ENCODE measurements at places on chromosomes 4 and X.

DNA sequence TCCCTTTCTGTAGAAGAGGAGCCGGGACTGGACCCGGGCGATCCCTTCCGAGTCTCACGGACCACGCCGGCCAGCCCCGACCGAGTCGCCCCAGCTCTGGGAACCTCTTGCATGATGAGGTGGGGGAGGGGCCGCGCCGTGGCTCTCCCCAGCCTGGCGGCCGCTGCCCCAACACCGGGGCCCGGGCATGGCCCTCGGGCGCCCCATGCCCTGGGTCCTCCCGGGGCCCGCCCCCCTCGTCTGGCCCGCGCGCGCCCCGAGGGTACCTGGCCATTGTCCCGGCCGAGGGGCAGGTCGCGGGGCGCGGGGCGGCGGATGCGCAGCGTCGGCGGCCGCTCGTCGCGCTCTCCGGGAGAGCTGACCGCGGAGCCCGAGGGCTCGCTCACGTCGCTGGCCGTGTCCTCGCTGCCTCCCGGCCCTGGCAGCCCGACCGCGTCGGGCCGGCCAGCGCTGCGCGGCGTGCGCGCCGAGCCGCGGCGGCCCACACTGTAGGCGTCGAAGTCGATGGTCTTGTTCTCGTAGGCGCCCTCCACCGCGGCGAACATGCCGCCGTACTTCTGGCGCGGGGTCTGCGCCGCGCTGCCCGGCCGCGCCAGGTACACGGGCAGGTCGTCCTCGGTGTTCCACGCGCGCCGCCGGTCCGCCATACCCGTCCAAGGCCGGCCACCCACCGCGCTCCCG lies 423 bp downstream of the CRMP1 start:
- DNase-seq = no peak

DNA sequence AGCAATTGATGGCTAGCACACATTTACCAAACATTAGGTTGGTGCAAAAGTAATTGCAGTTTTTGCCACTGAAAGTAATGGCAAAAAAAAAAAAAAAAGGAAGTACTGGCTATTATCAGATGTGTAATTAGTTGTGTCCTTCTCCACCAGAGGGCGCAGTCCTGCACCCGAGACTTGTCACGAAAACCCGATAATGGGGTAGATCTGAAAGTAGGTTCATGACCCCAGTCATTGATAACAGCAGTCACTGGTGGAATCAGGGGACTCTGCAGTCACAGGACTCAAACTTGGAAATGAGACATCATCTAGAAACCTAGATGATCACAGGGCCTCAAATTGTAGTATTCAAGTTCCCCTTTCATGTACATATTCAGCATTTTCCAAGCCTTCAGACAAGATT lies 13.1 kb upstream of the ACOT9 start:
- no peak for DNase-seq

DNA sequence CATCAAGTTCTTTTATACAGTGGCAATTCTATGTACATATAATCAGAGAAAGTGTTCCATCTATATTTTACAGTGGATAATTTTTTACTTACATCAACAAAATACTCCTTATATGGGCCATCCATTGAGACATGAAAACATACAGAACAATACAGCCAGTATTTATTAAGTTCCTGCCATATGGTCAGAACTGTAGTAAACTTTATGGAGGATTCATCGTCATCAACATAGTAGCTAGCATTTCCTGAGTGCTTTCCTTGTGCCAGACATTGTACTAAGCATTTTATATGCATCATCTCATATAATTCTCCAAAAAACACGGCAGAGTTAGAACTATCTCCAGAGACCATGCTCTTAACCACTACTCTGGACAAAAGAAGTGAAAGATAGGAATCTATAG lies 170.1 kb downstream of the CEP135 start:
- no peak for DNase-seq

DNA sequence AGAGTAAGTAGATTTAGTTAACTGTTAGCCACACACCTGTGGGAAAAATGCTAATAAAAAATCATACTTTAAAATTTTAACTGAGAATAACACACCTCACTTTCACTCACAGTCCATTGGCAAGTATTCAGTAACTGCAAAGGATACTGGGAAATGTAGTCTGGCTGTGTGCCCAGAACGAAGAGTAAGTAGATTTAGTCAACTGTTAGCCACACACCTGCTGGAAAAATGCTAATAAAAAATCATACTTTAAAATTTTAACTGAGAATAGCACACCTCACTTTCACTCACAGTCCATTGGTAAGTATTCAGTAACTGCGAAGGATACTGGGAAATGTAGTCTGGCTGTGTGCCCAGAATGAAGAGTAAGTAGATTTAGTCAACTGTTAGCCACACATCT lies 178.4 kb upstream of the NWD2 start:
- DNase-seq = no peak

DNA sequence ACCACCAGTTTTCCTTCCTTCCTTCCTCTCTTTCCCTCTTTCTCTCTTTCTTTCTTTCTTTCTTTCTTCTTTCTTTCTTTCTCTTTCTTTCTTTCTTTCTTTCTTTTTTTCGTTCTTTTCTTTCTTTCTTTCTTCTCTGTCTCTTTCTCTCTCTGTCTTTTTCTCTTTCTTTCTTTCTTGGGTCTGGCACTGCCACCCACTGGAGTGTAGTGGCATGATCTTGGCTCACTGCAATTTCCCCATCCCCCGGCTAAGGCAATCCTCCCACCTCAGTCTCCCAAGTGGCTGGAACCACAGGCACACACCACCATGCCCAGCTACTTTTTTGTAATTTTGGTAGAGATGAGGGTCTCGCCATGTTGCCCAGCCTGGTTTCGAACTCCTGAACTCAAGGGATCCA lies 51.6 kb upstream of the NHS start:
- DNase-seq = no peak

DNA sequence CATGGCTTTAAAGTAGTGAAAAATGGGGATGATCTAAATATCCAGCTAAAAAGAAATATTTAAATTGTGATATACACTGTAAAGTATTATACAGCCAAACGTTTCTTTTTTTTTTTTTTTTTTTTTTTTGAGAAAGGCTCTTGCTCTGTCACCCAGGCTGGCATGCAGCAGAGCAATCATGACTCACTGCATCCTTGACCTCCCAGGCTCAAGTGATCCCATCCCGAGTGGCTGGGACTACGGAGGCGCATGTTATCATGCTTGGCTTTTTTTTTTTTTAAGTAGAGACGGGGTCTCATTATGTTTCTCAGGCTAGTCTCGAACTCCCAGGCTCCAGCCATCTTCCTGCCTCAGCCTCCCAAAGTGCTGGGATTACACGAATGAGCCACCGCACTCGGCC lies 17.1 kb downstream of the SMIM14 start:
- DNase-seq = no peak

GRCh38 chr4:88908003-88908402 lies 149.0 kb downstream of the FAM13A start:
- no peak for DNase-seq

DNA sequence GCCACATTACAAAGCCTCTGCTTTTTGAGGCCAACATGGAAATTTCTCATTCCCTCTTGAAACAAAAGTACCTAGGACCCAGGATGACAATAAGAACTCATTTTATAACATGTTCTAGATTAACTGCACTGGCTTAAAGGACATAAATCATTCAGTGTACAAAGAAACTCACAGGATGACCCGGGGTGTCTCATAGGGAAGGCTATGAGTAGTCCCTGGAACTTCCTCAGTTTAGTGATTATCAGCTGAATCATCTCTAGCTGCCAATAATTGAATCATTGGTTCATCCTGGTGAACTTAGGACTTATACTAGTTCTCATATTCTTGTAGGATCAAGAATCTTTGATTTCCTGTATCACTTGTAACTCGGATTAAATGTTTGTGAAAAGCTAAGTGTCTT lies 95.8 kb upstream of the WDR1 start:
- DNase-seq = no peak

DNA sequence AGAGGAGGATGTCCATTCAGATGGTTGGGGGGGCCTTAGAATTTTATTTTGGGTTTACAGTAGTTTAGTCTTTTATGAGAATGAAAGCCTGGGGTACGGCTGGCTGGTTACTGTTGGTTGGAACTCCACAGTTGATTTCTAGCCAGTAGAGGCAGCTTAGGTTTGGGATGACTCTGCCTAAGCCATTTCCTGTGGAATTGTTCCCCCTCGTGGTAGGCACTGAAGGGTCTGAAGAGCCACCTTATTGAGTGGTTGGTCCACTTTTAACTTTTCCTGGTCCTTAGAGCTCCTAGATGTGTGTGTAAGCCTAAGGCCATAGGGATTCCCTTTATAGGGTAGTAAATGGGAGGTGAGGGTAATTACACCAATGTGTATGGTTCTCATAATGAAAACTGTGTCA lies 19.7 kb downstream of the SPIN3 start:
- no peak for DNase-seq

- no peak for DNase-seq
These were observed 174.1 kb downstream of the CBR4 start for GRCh38 chr4:168835880-168836454.

DNA sequence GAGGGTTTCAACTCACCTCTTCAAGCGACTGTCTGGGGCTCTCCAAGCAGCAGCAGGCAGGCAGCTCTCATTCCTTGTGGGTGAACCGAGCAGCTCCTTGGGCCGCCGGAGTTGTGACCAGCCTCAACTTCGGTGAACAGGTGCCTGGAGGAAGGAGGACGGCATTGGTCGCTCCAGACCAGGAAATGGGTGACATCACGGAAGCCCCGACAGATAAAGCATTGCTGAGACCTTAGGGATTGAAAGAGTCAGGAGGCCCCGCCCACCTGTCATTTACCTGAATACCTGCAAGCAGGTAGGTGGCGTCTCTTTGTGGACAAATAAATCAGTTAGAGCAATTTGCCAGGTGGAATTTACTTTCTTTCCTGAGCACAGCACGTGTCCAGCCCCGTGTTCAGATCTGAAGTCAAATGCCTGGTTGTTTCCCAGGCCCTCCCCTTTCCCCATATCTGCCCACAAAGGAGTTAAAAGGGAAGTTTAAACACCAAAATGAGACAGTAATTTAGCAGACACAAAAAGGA lies at the start of gene LNX1:
Gene LNX1, minus strand, starts transcription at position 115 of the 521 bp plus-strand sequence. CDS start 17,484 bp downstream, outside the sequence.
- no peak for DNase-seq

All from C1 segment of cervical spinal cord (tissue), 14 donors.